ENCODE measurements at places on chromosomes 13 and 19. TPM values are rescaled to one million over a fixed set of nuclear protein-coding genes. Genes with fewer than 3 reads are reported as not detected.

Gene RAB3A
- total RNA-seq, result 2.7 TPM

GRCh38 chr13:46267166-46267565 lies 55.4 kb downstream of the LRRC63 start:
- no peak overlapping the region for H3K27ac ChIP-seq
- no peak overlapping the region for H3K4me3 ChIP-seq
- DNase-seq, result no peak
- no peaks in the 10 kb centered on the region for H3K27me3 ChIP-seq

DNA sequence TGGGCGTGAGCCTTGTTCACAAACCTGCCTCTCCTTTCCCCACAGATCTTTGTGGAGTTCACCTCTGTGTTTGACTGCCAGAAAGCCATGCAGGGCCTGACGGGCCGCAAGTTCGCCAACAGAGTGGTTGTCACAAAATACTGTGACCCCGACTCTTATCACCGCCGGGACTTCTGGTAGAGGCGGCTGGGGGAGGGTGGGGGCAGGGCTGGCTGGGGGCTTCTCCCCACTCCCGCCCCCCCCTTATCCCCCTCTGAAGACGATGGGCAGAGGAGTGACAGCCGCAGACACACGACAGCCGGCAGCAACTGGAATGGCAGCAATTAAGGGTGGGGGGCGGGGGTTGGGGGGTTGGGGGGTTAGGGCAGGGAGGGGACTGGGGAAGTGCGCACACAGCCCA lies 1.1 kb upstream of the EPN1 start:
- H3K27ac ChIP-seq, result no peak overlapping the region
- peaks cover 3% of the 10 kb centered on the region for H3K4me1 ChIP-seq
- H3K4me3 ChIP-seq, result no peak overlapping the region
- H3K36me3 ChIP-seq, result peaks cover 18% of the 10 kb centered on the region
- no peaks in the 10 kb centered on the region for H3K27me3 ChIP-seq

DNA sequence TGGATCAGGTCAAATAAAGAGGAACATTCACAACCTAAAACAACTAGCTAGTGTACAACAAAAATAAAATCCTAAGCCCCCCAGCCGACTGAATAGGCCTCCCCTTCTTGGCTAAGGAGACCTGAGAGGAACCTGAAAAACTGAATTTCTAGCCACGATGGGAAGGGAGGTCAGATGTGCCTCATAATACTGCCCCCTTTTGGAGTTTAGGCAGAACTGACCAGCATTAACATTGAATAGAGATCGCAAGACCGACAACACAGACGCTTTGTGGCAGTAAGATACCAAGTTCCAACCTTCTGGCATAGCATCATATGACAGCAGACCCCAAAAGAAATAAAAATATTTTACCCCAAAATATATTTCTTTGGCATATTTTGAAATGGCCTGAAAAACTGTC lies 15.9 kb downstream of the CBY2 start:
- H3K36me3 ChIP-seq, result no peaks in the 10 kb centered on the region
- H3K4me1 ChIP-seq, result no peaks in the 10 kb centered on the region
- no peak overlapping the region for H3K27ac ChIP-seq
- no peaks in the 10 kb centered on the region for H3K27me3 ChIP-seq
- DNase-seq, result peak; percentile 44

Gene ZNF491
- total RNA-seq, result 5.2 TPM

GRCh38 chr19:1027650-1028061 lies 1.2 kb downstream of the CNN2 start:
- DNase-seq, result peak; percentile 42
- no peaks in the 10 kb centered on the region for H3K4me1 ChIP-seq
- H3K36me3 ChIP-seq, result peaks cover 19% of the 10 kb centered on the region
- H3K27me3 ChIP-seq, result no peaks in the 10 kb centered on the region
- H3K27ac ChIP-seq, result peak overlapping the region; percentile 79

Gene LGI4
- not detected for total RNA-seq
